ENCODE measurements at places on chromosomes 16 and 17.

DNA sequence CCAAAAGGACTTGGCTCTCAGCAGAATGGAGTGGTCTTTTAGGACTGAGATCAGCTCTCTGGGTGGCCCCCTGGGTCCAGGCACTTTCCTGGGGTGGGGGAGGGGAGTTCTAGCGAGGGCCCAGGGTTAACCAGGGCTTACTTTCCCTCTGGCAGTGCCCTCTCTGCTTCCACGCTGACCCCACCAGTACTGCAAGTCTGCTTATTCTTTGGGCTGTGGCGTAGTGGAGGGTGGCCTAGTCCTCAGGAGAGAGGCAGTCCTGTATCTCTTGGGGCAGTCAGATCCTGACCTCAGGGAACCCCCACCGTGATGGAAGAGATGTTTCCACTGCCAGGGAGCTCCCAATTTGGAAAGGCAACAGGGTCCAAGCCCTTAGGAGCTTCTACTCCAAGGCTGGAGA, 79.4 kb downstream of the CCDC182 start:
- DNase-seq: no peak

DNA sequence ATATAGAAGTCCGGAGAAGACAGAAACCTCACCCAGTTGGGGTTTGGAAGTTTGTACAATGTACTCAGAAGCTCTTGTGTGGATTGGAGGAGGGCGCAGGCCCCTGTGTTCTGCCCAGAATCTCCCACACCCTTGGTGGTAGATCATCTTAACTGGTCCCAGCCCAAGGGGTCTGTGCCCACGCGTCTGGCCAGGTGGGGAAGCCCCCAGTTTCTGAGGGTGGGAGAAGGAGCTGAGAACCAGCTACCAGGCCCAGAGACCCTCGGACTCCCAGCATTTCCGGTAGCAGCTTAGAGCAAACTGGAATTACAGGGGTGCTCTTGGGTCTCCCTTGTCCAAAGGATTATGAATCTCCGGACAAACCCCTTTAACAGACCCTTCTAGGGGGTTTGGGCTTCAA, 2.3 kb upstream of the PPP1R9B start:
- no peak for DNase-seq

DNA sequence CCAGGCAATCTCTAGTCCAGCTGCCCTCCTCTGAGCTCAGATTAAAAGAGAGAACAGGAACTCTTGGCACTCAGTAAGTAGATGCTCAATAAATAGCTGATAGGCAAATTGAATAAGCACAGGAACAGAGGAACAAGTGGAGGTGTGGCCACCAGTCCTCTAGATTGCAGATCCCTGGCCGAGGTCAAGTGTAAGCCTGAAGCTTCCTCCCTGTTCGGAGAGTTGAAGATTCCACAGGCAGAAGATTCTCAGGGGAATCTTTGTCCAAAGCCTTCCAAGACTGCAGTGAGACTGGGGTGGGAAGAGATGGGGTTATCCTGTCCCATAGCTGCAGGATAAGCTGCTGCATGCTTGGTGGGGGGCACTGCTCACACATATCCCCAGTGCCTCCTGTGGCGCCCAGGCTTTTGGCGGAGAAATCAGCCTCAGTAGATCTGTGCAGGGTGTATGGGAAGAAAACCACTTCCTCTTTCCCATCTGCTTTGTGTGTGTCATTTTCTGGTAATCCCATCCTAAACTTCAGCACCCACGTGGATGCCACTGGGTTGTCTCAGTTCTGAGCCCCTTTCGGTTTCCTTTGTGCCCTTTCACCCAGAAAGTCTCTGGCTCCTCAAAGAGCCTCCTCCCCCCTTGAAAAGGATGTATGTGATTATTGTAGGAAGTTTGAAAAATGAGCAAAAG, 12.1 kb downstream of the CD300A start:
- DNase-seq: no peak

GRCh38 chr16:50169555-50170096, 16.5 kb downstream of the TENT4B start:
- no peak for DNase-seq

DNA sequence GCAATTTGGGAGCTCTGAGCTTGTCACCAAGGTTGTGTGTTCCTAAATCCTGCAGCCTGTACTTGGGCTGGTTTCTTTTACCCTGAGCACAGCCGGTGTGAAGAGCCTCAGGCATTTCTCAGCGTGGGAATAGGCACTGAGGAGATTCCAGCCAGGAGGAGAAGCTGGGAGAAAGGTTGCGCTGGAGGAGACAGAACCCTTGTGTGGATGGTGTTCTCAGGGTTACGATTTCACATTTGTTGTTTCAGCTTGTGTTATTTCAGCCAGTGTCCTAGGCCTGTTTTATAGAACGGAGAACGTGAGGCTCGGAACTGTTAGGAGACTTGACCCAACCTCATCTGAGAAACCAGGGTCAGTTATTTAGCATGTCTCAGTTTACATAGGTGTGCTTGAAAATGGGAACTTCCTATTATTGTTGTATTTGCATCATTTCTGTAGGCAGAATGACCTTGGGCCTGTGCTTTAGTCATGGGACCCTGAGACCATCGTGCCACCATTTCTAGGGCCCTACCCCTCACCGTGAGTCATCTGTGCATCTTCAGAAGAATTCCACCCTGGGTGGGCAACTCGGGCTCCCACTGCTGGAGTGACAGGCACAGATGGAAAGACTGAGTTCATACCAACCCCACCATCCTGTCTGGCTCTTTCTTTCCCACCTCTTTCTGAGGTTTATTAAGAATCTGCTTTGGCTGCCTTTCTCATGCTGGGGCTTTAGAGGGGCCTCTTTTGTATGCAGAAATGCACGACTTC, 134.9 kb downstream of the MSI2 start:
- no peak for DNase-seq

DNA sequence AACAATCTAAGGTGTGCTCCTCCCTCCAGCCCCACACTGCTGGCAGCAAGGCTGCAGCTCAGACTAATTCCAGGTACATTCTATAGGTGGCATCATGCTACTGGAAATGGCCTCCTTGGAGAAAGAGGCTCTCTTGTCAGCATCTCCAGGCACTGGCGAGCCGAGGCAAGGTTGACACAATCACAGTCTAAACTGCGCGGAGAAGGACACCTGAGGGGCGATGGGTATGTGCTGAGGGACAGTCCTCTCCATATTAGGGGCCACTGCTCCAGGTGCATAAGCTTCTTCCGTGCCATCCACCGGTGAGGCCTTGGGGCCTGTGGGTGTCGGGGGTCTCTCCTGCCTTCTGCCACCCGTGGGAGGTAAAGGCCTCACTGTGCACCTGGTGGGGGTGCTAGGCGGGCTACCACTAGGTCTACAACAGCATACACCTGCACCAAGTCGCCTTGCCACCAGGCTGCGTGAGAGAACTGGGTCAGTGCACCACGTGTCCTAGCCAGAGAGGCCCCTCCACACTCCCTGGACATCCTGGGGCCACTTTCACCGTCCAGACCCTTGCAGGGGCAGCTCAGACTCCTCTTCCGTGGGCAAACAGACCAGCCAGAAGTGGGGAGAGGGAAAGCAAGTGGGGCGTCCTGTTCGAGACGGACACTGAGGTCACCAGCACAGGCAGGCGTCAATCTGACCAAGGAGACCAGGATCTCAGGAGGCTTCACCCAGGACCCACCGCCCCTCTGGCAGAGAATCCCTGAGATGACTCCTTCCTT, 12.1 kb upstream of the CBX8 start:
- DNase-seq: no peak

- no peak for DNase-seq
Measured at GRCh38 chr17:229709-230394, 48.4 kb upstream of the DOC2B start.
